ENCODE measurements at places on chromosomes 6 and 20.

DNA sequence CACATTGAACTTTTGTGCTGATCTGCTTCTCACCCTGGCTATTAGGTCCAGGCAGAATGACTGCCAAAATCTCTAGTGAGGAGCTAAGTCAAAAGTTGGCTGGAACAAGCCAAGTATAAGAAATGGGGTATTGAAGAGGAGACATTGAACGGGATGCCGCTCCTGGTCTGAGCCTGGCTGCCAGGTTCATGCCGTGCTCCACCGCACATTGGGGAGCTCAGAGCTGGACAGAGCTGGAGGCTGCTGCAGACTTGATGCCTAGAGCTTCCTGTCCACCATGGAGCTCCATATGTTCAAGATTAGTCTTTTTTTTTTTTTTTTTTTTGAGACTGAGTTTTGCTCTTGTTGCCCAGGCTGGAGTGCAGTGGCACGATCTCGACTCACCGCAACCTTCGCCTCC lies 4.1 kb upstream of the IFT52 start:
- DNase-seq, result no peak

DNA sequence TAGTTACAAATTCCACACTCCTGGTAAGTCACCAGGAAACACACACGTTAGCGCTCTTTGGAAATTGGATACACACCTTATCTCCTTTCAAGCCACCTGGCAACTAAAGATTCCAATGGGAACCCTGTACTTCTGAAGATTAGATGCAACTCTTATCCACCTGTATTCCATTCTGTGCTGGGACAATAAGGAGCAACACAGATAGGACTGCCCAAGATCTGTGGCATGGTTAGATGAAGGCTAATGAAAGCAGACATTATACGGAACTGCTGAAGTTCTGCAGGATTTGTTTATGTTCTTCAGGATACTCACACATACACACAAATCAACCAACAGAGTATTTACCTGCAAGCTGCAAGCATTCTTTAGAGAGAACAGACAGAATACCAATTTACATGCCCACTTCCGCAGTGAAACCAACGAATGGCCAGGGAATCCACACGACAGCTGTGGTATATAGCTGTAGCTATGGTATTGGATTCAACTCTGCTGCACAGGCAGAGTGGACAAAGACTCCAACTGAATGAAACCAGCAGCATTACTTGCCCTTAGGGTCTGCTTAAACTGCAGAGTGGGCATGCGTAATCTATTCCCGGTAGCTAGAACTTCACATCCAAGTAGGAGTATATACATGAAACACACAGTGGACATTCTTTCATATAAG lies 12.0 kb downstream of the NCOA5 start:
- no peak for DNase-seq

GRCh38 chr6:124493259-124493658 lies 469.0 kb upstream of the RNF217 start:
- no peak for DNase-seq

GRCh38 chr20:33273117-33273851 lies 9.7 kb upstream of the BPIFB1 start:
- DNase-seq, result no peak

GRCh38 chr6:90939906-90940305 lies 353.0 kb upstream of the MAP3K7 start:
- no peak for DNase-seq

DNA sequence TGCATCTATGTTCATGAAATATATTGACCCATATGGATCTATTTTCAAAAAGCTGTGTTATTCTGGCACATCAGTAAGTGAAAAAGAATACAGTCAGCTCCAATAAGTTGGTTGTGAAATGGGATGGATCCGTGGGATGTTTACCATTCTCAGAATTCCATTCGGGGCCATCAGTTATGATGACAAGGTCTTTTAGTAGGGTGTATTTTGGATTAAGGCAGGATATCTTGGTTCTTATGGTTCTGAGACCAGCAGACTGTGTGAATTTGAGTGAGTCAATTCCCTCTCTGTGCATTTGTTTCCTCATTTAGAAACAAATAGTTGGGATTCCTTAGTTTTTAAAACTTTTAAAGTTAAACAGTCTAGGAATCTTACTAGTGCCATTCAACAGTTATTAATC lies 287.4 kb downstream of the CD109 start:
- DNase-seq, result no peak

DNA sequence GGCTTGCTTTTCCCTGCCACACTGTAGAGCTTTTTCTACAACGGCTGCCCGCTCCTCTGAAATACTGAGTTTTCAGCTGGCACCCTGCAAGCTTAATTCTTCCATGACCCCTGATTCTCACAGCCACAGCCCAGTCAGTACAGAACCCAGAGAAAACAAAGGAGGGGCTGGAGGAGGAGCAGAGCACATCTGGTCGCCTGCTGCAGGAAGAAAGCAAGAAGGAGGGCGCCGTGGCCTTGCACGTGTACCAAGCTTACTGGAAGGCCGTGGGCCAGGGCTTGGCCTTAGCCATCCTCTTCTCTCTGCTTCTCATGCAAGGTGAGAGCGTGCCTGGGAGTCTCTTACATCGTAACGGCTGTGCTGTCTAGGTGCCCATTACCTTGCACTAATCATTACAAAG lies 11.3 kb downstream of the DLK2 start:
- DNase-seq, result no peak

DNA sequence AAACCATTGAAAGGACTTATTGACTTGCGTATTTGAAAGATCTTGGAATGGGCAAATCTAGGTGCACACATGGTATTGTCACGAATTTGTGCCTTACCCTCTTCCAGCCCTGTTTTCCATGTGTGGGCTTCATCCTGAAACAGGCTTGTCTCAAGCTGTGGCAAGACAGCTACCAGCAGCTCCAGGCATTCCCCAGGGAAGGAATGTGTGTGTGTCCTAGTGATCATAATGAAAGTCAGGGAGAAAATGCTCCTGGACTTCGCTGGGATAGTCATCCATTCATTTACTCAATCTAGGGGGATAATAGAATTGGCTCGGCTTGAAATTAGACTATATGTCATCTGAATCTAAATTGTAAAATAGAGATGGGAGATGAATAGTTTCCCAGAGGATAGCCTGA lies 676.2 kb downstream of the CBLN4 start:
- no peak for DNase-seq

GRCh38 chr6:7454696-7455358 lies 65.2 kb downstream of the RIOK1 start:
- DNase-seq, result no peak

DNA sequence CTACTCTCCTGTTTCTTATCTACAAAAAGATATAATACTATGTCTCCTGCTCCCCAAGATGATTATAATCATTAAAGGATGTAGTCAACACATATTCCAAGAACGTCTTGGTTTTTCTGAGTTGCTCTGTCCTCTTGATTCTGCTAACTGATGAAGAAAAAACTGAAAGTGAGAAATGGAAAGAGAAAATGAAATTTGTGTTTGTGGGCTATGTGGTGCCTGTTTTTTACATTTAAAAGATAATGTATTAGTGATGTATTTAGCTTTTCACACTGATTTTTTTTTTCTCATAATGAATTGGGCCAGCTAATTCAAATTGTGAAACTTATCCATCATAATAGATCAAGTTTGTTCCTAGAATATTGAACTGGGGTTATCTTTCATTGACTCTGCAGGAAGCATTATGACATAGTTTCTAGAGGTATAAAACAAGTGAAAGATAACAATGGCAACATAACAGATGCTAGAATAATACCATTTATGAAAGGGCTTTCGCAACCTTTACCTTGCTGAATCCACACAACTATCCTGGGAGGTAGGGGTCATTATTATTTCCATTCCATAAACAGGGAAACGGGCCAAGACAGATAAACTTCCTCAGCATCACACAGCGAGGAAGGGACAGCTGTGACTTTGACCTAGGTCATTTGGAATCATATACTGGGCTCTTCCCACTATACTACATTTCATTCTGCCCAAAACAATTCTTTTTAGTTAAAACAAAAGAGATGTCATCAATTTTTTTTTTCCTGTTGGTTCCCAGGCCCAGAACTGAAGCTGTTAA lies 336.7 kb downstream of the GJA1 start:
- no peak for DNase-seq

DNA sequence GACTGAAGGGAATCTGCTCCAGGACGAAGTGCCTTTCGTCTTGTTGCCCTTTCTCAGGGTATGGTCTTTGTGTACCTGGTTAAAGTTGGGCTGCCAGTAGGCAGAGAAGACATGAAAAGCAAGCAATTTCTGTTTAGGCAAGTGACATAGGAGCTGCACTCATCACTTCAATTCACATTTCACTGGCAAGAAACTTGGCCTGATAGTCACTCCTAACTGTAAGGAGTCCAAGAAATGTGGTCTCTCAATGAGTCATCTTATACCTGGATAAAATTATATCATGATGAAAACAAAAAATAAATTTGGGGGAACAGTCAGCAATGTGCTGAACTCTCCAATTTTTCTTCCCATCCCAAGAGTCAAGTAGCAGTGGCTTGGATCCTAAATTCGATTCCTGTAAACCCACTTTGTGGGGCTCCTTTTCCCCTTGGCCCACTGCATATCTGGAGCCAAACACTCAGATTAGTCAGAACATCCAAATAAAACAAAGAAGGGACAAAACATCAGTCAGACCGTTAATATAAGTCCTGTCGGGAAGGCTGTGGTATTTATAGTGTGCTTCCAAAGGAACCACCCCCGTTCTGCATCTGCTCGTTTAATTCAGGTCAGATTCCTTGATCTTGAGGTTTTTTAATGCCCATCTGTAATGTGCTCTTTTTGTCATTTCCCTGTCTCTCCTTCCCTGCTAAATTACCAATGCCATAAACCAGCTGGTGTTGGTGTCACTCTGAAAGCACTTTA lies 5.0 kb upstream of the GABRR1 start:
- no peak for DNase-seq

GRCh38 chr6:163262080-163262479 lies 152.4 kb upstream of the QKI start:
- DNase-seq, result no peak

DNA sequence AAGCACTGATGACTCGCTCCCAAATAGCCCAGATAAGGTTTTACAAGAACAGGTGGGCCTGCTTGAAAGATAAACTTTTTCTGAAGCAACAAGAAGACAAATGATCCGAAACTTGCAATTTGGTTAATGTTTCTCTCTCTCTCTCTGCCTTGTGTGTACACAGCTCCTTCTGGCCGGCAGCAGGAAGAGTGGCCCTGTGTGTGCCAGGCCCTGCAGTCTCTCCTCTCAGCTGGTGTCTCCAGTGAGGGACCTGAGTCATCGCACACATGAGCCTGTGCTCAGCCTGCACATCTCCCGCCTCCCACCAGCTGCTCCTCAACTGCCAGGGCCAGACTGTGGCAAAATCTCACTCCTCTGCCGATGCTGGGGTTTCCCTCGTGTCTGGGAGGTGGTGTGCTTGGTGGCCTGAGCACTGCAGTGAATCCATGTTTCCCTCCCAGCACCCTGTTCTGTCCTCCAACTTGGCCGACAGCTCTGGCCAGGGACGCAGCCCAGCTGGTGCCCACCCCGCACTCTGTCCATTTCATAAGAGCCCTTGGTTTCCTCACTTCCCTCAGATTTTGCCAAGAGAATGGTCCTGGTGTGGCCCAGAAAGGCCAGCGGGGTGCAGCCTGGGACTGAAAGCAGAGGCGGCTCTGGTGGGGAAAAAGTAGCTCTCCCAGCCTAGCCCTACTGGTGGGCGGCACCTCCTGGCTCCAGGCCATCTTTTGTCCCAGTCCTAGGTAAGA lies 49.4 kb downstream of the ERMARD start:
- peak; percentile 5 for DNase-seq

DNA sequence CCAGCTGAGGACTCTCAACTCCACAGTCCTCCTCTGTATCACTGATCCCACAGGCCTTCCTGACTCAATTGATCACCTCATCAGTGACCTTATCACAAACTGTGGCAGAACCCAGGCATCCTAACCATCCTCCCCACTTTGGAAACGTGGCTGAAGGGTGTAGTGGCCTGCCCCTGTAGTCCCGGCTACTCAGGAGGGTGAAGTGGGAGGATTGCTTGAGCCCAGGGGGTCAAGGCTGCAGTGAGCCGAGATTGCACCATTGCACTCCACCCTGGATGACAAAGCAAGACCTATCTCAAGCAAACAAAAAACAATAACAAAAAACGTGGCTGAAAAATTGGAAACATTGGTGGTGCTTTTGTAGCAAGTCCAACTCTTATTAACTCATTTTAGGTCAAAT lies 203.4 kb upstream of the ZNF217 start:
- no peak for DNase-seq

DNA sequence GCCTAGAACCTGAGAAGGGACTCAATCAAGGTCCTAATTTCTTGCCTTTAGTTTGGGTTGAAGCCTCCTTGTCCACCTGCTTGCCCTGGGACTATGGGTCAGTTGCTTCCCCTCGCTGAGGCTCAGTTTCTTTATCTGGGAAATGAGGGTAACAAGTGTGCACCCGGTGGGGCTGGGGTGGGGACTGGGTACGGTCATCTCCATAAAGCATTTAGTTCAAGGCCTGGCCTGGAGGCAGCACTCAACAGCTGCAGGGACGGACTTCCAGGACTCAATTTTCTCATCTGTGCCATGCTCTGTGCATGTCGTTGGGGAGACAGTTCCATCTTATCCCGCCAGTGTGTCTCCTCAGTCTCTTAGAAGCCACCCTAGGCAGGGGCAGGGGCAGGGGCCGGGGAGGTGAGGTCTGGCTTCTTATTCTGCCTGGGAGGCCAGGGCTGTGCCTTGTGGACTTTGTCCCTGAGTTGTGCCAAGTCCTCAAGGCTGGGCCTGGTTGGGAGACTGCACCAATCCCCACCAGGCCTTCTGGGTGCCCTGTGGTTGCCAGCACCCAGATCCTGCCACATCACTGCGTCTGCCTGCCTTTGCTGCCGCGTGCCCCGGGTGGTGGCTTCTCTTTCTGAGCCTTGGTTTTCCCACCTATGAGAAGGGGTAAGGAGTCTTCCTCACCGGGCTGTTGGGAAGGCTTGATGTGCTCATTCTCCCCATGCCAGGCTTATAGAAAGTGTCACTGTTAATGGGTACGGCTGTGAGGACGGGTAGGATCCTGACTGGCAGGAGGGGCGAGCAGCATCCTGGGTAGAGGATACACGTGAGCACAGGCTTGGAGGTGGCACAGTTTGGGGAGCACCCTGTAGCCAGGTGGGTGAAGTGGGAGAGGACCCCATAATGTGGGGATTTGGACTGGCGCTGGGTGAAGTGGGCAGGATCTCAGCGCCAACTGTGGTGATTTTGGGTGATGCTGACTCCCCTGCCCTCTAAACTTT lies 8.6 kb downstream of the SRC start:
- no peak for DNase-seq

DNA sequence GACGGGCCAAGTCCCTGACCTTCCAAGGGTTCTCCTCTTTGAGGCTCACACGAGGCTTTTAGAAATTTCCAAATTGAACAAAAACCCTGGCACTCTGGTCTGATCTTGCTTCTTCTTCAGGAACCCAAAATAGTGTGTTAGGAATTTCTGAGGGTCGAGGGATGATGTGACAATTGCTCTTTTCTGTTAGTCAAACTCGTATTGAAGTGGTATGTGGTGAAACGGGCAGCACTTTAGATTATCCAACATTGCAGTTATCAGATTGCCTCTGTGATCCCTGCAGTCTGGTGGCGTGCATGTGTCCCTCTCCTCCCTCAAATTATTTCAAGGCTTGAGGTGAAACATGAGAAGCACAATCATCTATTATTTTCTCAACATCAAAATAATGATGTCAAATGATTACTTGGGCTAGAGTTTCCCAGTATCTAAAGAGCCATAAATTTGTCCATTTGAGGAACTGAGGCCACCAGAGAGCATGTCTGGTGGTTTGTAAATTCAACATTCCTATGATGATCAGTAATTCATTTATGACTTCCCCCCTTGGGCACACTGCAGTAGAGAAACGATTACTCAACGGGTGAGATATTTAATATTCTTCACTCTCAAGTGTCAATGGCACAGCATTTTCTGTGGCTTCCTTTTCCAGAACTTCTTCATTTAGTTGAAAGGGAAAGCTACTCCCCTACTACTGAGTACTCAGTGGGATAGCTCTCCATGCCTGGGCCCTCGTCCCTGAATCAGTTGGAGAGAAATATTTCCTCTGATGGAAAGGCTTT lies 308.6 kb upstream of the MAP3K7 start:
- no peak for DNase-seq
